ENCODE measurements at places on chromosomes 3 and 15. TPM values are rescaled to one million over a fixed set of nuclear protein-coding genes. Genes with fewer than 3 reads are reported as not detected.

DNA sequence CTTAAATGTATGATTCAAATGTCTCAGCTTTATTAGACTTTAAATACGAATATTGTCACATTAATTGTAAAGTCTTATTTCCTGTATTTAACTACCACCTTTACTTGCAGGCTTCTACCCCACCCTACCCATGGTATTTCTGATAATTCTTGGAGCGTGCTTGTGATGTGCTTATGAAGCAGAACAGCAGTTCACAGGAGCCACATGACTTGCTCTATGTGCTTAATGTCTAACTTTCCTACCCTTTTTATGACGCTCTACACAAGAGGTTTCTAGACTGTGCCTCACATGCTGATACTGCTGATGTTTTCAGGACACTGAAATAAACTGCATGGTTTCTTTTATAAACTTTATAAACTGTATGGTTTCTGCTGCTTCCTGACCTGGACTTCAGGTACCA lies 553.5 kb upstream of the CCDC54 start:
- no peak for DNase-seq
- H3K27me3 ChIP-seq, result no peaks in the 10 kb centered on the region
- no peak overlapping the region for H3K27ac ChIP-seq
- no peaks in the 10 kb centered on the region for H3K36me3 ChIP-seq
- H3K4me3 ChIP-seq, result no peak overlapping the region

DNA sequence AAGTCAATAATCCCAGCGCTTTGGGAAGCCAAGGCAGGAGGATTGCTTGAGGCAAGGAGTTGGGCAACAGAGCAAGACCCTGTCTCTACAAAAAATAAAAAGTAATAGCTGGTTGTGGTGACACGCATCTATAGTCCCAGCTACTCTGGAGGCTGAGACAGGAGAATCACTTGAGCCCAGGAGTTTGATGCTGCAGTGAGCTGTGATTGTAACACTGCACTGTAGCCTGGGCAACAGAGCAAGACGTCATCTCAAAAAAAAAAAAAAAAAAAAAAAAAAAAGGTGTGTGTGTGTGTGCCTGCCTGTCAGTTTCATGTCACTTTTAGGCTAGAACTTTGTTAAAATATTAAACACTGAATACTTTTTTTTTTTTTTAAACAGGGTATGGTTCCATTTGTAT lies 28.4 kb downstream of the DNAJC19 start:
- H3K4me1 ChIP-seq, result no peaks in the 10 kb centered on the region
- no peaks in the 10 kb centered on the region for H3K27me3 ChIP-seq
- no peak for DNase-seq
- H3K4me3 ChIP-seq, result no peak overlapping the region
- H3K36me3 ChIP-seq, result peaks cover 52% of the 10 kb centered on the region
- H3K27ac ChIP-seq, result no peak overlapping the region

- no peak overlapping the region for H3K27ac ChIP-seq
- H3K36me3 ChIP-seq, result no peaks in the 10 kb centered on the region
- no peak overlapping the region for H3K4me3 ChIP-seq
- no peak for DNase-seq
- H3K4me1 ChIP-seq, result no peaks in the 10 kb centered on the region
- no peaks in the 10 kb centered on the region for H3K27me3 ChIP-seq
These were observed 46.8 kb downstream of the ALDH1L1 start for GRCh38 chr3:126133606-126134005.

The SLC24A5 gene
- not detected for total RNA-seq

The GOLGA8J gene
- not detected for total RNA-seq

The ISLR2 gene
- 0.31 TPM for total RNA-seq

The CHRM5 gene
- not detected for total RNA-seq

The GOLGA6L26 gene
- not detected for total RNA-seq

GRCh38 chr3:4972652-4973643 lies 6.3 kb upstream of the BHLHE40 start:
- H3K27ac ChIP-seq, result no peak overlapping the region
- no peak overlapping the region for H3K4me3 ChIP-seq
- H3K36me3 ChIP-seq, result no peaks in the 10 kb centered on the region

- H3K4me3 ChIP-seq, result no peak overlapping the region
- no peaks in the 10 kb centered on the region for H3K27me3 ChIP-seq
- no peak overlapping the region for H3K27ac ChIP-seq
- no peak for DNase-seq
- H3K4me1 ChIP-seq, result no peaks in the 10 kb centered on the region
These were observed 152.0 kb downstream of the OPA1 start for GRCh38 chr3:193744822-193745684.

GRCh38 chr3:118128886-118129285 lies 905.8 kb downstream of the IGSF11 start:
- no peak for DNase-seq
- no peak overlapping the region for H3K27ac ChIP-seq
- H3K4me1 ChIP-seq, result no peaks in the 10 kb centered on the region
- no peaks in the 10 kb centered on the region for H3K36me3 ChIP-seq
- H3K4me3 ChIP-seq, result no peak overlapping the region

- H3K4me3 ChIP-seq, result no peak overlapping the region
- no peaks in the 10 kb centered on the region for H3K27me3 ChIP-seq
- H3K36me3 ChIP-seq, result no peaks in the 10 kb centered on the region
- DNase-seq, result peak; percentile 66
These were observed 9.6 kb downstream of the OSBPL11 start for GRCh38 chr3:125585595-125586223.

DNA sequence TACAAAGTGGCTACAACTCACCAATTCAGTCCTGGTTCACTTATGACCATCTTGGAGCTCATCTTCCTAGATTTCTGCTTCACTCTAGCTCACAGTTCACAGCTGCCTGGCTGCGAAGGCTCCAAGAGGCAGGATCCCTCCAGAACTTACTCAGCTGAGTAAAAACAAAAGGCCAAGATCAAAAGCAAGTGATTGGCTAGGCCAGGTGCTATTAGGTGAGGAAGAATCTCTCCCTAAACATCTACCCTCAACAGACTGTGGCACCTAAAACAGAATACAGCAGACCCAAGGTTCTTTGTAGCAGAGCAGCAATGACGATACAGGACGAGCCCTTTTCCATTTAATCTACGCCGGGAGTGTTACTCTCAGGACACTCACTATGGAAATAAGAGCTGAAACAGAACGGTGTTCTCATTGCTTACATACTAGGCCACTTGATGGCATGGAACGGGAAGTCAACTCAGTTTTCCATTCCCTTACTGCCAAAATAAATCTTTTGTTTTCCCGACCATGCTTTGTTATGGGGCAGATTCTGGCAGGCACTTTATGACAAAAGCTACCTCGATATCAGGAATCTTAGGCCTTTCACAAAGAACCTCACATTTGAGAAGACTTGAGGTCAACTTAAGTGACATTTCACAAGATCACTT lies 901 bp downstream of the ICE2 start:
- no peaks in the 10 kb centered on the region for H3K27me3 ChIP-seq
- DNase-seq, result no peak
- H3K4me1 ChIP-seq, result peaks cover 30% of the 10 kb centered on the region
- H3K36me3 ChIP-seq, result peaks cover 21% of the 10 kb centered on the region

- H3K27me3 ChIP-seq, result no peaks in the 10 kb centered on the region
- peak overlapping the region; percentile 75 for H3K27ac ChIP-seq
- DNase-seq, result no peak
- no peaks in the 10 kb centered on the region for H3K4me1 ChIP-seq
- H3K4me3 ChIP-seq, result peak overlapping the region; percentile 73
- no peaks in the 10 kb centered on the region for H3K36me3 ChIP-seq
These were observed 891 bp upstream of the DMXL2 start for GRCh38 chr15:51623386-51623938.

- H3K27me3 ChIP-seq, result no peaks in the 10 kb centered on the region
- no peaks in the 10 kb centered on the region for H3K36me3 ChIP-seq
- H3K4me1 ChIP-seq, result no peaks in the 10 kb centered on the region
- DNase-seq, result no peak
- H3K27ac ChIP-seq, result peak overlapping the region; percentile 10
These were observed 228.2 kb downstream of the TCF12 start for GRCh38 chr15:57146506-57147201.

DNA sequence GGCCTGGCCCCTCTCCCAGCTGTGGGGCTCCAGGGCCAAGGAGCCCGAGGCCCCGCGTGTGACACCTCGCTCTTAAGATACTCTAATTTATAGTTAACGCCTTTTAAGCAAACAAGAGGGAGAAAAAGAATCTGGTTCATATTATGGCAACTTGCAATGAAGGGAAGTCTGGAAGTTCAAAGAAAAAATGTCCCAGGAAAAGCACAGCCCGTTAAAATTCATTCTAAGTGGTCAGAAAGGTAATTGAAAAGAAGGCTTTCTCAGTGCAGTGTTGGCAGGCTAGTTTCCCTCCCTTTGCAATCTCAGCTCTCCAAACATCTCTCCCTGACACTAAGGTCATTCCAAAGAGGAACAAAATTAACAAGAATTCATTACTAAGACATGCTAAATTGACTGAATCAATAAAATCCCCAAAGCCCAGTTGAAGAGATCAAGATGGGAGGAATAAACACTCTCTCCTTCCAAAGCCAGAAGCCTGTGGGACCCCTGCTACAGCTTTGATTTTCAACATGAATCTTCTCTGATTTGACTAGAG lies 339.3 kb downstream of the THSD4 start:
- H3K4me1 ChIP-seq, result no peaks in the 10 kb centered on the region
- H3K36me3 ChIP-seq, result no peaks in the 10 kb centered on the region
- no peaks in the 10 kb centered on the region for H3K27me3 ChIP-seq
- H3K27ac ChIP-seq, result no peak overlapping the region

- no peaks in the 10 kb centered on the region for H3K36me3 ChIP-seq
- H3K4me3 ChIP-seq, result no peak overlapping the region
- H3K27ac ChIP-seq, result no peak overlapping the region
- H3K27me3 ChIP-seq, result no peaks in the 10 kb centered on the region
These were observed 325.5 kb downstream of the CHST2 start for GRCh38 chr3:143445118-143445517.

- DNase-seq, result no peak
- H3K36me3 ChIP-seq, result no peaks in the 10 kb centered on the region
- H3K27ac ChIP-seq, result no peak overlapping the region
- no peak overlapping the region for H3K4me3 ChIP-seq
These were observed 64.7 kb downstream of the BFSP2 start for GRCh38 chr3:133464573-133464972.

The ISLR gene
- 51.9 TPM for total RNA-seq

- H3K27me3 ChIP-seq, result no peaks in the 10 kb centered on the region
- H3K27ac ChIP-seq, result peak overlapping the region; percentile 37
- H3K4me3 ChIP-seq, result no peak overlapping the region
These were observed 54.4 kb downstream of the WWTR1 start for GRCh38 chr3:149603126-149604074.

The LIPH gene
- 0.47 TPM for total RNA-seq

The EDEM1 gene
- total RNA-seq, result 8.1 TPM

GRCh38 chr15:70375006-70375431 lies 277.3 kb upstream of the TLE3 start:
- peaks cover 37% of the 10 kb centered on the region for H3K4me1 ChIP-seq
- no peak overlapping the region for H3K4me3 ChIP-seq
- no peaks in the 10 kb centered on the region for H3K27me3 ChIP-seq
- H3K27ac ChIP-seq, result no peak overlapping the region

GRCh38 chr3:66098436-66098835 lies 59.7 kb upstream of the MAGI1 start:
- no peaks in the 10 kb centered on the region for H3K27me3 ChIP-seq
- no peak overlapping the region for H3K4me3 ChIP-seq
- DNase-seq, result no peak
- no peaks in the 10 kb centered on the region for H3K36me3 ChIP-seq
- no peaks in the 10 kb centered on the region for H3K4me1 ChIP-seq

DNA sequence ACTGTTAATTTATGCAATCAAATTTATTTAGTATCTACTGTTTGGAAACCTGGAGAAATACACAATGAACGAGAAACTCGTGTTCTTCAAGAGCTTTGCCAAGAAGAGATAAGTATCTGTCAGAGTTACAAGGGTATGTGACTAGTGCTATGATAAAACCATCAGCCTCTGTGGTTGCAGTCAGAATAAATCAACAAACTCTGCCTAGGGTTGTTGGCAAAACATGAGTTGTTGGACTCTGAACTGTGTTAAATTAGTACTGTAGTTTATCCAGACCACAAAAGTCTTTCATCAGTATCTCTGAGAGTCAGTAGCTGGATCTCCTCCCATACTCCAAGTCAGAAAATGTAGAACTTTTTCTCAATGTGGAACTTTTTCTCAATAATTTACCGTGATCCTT lies 918.4 kb downstream of the NAALADL2 start:
- H3K27me3 ChIP-seq, result no peaks in the 10 kb centered on the region
- no peak for DNase-seq
- H3K4me1 ChIP-seq, result no peaks in the 10 kb centered on the region
- H3K4me3 ChIP-seq, result no peak overlapping the region
- no peaks in the 10 kb centered on the region for H3K36me3 ChIP-seq
- H3K27ac ChIP-seq, result no peak overlapping the region

DNA sequence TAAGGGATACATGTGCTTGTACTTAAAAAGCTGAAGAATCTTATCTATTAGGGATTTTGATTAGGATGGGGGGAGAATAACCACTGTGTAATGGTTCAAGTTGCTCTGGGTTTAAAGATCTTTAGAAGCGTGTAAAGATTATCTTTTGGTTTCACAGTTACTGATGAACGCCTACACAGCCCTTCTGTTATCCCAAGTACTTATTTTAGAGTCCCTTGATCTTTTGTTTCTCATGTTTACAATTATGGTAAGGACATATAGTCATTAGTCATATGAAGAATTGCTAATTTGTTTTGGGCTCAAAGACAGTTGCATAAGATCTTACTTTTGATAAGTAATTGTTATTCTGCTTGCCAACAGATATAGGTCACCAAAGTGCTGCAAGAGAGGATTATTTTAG lies 160.1 kb downstream of the PLCL2 start:
- DNase-seq, result no peak
- H3K4me1 ChIP-seq, result peaks cover 11% of the 10 kb centered on the region
- peaks cover 8% of the 10 kb centered on the region for H3K36me3 ChIP-seq
- no peaks in the 10 kb centered on the region for H3K27me3 ChIP-seq

The MFGE8 gene
- total RNA-seq, result 341 TPM

- no peak overlapping the region for H3K4me3 ChIP-seq
- no peaks in the 10 kb centered on the region for H3K27me3 ChIP-seq
- no peak for DNase-seq
- no peak overlapping the region for H3K27ac ChIP-seq
- no peaks in the 10 kb centered on the region for H3K4me1 ChIP-seq
- no peaks in the 10 kb centered on the region for H3K36me3 ChIP-seq
These were observed 627.7 kb upstream of the AGTR1 start for GRCh38 chr3:148070041-148070440.

DNA sequence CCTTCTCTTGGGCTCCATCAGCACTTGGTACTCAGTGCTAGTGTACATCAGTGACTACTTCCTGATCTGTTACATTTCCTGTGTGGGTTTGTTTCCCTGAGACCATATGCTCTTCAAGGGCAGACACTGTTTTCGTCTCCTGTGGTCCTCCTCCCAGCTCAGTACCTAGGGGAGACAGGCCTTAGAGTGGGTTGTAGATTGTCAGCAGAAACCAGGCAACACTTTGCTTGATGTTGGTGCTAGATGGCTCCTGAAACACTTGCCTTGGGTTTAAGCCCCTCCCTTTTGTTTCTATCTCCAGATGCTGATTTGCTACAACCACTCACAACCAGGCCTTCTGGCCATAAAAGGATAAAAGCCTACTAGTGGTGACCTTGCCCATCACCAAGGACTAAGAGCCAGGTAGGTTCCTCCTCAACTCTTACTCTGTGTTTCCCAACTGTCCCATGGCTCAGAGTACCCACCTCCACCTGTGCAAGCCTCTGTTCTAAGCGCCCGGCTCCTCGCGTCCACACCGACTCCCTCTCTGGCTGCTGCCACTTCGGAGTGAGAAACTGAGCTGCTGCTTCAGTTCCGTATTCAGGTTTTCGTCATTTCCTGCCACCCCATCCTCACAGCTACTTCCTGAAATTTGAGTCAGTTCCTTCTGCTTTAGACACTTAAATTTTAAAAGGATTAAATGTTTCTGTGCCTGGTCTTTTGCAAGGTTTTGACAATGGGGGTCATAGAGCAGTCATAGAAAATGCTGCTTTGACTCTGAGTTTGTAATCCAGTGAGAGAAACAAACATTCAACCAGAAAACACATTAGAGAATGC lies at the start of gene HCLS1:
HCLS1 (minus strand) TSS at position 548 of the 816 bp plus-strand sequence. CDS start 2,556 bp downstream, outside the sequence.
- no peaks in the 10 kb centered on the region for H3K27me3 ChIP-seq
- H3K4me1 ChIP-seq, result peaks cover 28% of the 10 kb centered on the region
- peak within 1 kb of the TSS; percentile 0 for H3K4me3 ChIP-seq
- peak within 1 kb of the TSS; percentile 67 for H3K27ac ChIP-seq
- peaks cover 23% of the 10 kb centered on the region for H3K36me3 ChIP-seq
- DNase-seq, result peak; percentile 70

Measured in right atrium auricular region (tissue), 2 donors.